ENCODE measurements at places on chromosomes 5 and 9. TPM values are rescaled to one million over a fixed set of nuclear protein-coding genes. Genes with fewer than 3 reads are reported as not detected.

The PITX1 gene
- total RNA-seq = 31.0 TPM

DNA sequence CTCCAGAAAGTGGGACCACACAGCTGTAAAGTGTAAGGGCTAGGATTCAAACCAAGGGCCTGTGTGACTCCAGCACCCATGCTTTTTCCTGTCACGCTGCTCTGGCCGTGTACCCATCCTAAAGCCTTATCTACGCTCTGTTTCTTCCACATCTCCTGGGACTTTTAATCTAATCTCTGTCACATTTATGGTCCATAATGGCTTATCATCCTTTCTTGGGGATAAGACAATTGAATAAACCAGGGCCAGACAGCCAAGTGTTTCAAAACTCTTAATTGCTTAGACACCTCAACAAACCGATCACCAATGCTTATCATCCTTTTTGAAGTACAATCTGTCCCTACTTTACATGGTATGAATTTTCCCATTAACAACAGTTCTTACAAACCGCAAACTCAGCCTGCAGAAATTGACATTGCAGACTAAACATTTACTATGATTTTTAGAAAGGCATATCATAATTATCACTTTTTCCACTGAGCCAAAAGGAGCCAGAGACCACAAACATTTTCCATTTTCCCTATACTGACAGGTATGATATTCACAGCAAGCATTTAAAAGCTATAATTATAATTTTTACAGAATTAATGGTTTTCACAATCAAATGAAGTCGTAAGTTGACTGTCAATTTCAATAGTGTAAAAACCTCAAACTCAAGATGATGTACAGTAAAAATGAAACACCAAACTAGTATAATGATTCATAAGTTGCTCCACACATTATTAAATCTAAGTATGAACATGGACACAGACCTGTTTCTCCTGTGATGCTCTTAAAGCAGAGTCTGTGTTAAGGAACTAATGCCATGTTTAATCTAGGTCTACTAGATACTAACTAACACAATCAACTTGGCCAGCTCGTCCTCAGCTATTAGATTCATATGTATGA, 99.5 kb downstream of the FBXW11 start:
- no peaks in the 10 kb centered on the region for H3K4me1 ChIP-seq
- no peak overlapping the region for H3K27ac ChIP-seq
- H3K36me3 ChIP-seq = no peaks in the 10 kb centered on the region
- DNase-seq = no peak

The FOXI1 gene
- total RNA-seq = not detected

DNA sequence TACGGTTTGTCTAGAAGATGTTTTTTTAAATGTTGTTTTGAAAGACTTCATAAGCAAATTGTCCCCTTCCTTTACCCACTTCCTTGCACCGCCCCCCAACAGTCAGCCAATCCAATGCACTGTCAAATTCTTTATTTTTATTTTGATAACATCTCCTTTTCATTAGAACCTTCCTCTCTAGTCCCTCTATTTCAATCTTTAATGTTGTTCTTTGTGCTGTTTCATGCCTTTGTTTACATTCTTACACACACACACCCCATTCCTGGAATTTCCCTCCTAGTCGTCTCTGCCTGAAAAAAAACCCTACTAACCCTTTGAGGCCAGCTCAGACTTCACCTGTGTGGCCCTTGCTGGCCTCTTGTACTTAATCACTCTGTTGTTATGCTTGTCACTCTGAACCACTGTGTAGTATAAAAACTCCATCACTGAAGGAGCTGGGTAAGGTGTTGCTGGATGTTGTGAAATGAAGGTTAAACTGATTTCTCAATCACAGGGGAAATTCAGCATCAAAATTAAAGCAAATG, 133.4 kb downstream of the UGCG start:
- no peak for DNase-seq
- H3K4me1 ChIP-seq = peaks cover 26% of the 10 kb centered on the region
- no peaks in the 10 kb centered on the region for H3K27me3 ChIP-seq
- no peak overlapping the region for H3K27ac ChIP-seq

Measured in HCT116 (cell line).